ENCODE measurements at places on chromosomes 2 and 18. TPM values are rescaled to one million over a fixed set of nuclear protein-coding genes. Genes with fewer than 3 reads are reported as not detected.

DNA sequence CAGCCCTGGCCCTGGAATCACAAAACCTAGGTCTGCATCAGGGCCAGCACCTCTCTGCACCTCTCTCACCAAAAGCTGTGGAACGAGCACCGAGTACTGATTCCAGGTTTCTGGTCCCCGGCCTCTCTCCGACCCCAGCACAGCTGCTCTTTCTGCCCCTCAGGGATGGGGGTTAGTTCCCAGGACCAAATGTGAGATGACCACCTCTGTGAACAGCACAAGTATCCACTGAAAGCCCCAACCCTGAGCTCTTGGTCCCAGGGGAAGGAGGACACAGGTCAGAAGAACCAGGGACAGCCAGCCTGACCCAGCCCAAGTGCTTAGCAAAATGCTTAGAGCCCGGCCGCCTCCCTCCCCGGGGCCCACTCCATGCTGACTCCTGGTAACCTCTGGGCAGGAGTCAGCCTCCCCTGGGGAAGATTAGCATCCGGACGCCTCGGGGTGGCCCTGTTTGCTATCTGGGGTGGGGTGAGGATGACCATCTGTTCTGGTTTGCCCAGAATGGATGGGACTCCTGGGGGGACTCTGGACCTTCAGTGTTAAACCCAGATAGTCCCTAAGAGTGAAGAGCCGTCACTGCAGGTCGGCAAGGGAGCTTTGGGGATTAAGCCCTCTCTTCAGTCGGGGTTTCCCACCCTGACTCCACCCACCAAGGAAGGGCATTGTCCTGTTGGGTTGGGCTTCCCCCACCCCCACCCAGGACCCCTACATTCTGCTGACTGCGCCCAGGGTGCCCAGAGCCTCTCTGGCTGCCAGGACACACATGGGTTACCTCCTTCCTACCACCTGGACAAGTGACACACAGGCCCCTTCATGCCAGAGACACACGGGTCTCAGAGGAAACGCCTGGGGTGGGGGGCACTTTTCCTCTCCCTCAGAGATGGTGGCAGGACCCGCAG, 9.4 kb upstream of the GPR55 start:
- no peak for DNase-seq

DNA sequence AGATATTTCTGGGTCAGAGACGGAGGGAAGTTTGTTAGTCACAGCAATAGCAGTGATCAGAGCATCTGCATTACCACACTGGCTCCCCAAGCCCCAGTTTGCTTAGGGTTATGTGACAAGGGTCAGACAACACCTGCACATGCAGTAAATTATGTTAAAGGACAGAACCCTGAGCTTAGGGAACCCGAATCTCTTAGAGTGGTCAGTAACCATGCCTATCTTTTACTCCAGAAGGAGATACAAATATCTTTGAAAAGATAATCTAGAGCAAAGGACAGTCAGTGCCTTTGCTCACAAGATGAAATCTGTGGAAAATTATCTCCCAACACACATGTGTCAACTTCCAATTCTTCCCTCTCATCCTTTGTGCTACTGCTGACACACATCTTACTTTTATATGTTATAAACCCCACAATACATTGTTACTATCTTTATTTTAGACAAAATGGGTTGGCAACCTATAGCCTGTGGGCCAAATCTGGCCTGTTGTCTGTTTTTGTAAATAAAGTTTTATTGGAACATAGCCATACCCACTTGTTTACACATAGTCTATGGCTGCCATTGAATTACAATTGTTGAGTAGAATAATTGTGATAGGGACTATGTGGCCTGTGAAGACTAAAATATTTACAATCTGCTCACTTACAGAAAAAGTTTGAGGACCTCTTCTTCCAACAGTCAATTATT, 158.9 kb upstream of the SMAD7 start:
- no peak for DNase-seq

- DNase-seq = no peak
These were observed 83.4 kb upstream of the LTBP1 start for GRCh38 chr2:32863326-32863725.

- no peak for DNase-seq
These were observed 48.1 kb upstream of the CNOT11 start for GRCh38 chr2:101204400-101205115.

- no peak for DNase-seq
These were observed 78.0 kb upstream of the SH3BP4 start for GRCh38 chr2:234873828-234874173.

- no peak for DNase-seq
These were observed 9.3 kb downstream of the CD8A start for GRCh38 chr2:86781363-86781762.

DNA sequence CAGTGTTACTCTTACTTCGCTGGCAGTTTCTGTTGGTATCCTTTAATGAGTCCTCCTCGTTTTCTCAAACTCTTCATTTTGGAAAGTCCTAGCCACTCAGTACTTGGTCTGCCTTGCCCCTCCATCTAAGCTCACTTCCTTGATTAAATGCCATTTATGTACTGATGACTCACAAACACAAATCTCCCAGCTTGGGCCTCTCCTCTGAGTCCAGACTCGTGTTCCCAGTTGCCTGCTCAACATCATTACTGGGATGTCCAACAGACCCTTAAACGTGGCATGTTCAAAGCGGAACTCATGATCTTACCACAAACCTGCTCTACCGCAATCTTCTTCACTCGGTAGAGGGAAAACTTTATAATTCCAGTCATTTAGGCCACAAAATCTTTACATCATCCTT, 13.8 kb upstream of the CCDC68 start:
- no peak for DNase-seq

DNA sequence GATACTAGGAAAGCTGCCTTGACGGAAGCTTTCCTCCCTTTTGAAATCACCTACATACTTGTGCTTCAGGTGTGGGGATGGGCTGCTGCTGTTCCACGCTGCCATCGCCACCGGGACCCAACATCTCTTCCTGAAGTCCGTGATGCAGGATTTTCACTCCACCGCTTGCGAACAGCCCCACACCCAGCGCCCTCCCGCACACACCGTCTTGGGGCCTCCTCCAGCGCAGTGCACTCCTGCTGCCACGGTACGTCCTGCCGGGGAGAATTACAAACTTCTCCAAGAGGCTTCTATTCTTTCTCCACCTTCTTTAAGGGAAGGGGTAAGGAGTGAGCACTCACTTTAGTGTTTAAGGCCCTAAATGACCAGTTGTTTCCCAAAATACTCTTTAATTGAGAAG, 58.2 kb downstream of the HRH4 start:
- no peak for DNase-seq

GRCh38 chr2:31049916-31050588, 88.2 kb downstream of the GALNT14 start:
- DNase-seq = no peak

RIF1 gene
- 33.7 TPM for total RNA-seq
